PC-9 (cell line): ENCODE measurements at places on chromosomes 5 and 9. TPM values are rescaled to one million over a fixed set of nuclear protein-coding genes. Genes with fewer than 3 reads are reported as not detected.

DNA sequence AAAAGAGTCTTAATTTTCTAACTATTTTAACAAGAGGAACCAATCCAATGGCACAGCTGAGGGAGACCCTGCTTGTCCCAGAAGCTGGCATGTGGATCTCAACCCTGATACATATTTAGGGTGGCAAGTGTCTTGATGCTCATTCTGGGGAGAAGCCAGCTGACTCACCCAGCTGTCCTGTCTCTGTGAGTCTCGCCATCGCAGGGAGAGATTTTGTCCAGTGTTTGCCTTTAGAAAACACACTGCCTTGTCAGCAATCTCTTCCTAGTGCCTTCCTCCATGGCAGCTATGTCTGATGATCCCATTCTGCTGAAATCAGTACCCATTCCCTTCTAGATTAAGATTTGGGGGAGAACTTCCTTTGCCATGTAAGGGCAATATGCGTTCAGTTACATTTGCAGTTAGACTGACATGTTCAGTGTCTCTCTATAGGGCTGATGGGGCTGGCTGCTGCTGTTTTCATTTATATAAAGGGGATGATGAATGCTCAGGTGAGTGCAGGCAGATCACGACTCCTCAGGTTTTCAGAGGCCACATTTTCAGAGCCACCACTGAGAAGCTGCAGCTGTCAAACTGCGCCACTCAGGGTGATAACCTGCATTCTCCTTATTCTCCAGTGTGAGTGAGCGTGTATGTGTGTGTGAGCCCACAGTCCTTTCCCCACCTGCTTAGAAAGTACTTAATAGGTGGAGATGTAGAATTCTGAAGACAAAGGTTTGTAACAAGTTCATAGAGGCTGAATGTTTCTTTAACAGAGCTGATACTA is 217.0 kb downstream of the GAS1 start:
- H3K4me3 ChIP-seq: no peak overlapping the region
- H3K4me1 ChIP-seq: peaks cover 26% of the 10 kb centered on the region
- no peak for DNase-seq
- H3K36me3 ChIP-seq: no peaks in the 10 kb centered on the region
- no peak overlapping the region for H3K27ac ChIP-seq

- no peak for DNase-seq
- no peaks in the 10 kb centered on the region for H3K27me3 ChIP-seq
- no peak overlapping the region for H3K4me3 ChIP-seq
- H3K36me3 ChIP-seq: no peaks in the 10 kb centered on the region
- H3K4me1 ChIP-seq: no peaks in the 10 kb centered on the region
These were observed 96.8 kb upstream of the NREP start for GRCh38 chr5:111853748-111854147.

DNA sequence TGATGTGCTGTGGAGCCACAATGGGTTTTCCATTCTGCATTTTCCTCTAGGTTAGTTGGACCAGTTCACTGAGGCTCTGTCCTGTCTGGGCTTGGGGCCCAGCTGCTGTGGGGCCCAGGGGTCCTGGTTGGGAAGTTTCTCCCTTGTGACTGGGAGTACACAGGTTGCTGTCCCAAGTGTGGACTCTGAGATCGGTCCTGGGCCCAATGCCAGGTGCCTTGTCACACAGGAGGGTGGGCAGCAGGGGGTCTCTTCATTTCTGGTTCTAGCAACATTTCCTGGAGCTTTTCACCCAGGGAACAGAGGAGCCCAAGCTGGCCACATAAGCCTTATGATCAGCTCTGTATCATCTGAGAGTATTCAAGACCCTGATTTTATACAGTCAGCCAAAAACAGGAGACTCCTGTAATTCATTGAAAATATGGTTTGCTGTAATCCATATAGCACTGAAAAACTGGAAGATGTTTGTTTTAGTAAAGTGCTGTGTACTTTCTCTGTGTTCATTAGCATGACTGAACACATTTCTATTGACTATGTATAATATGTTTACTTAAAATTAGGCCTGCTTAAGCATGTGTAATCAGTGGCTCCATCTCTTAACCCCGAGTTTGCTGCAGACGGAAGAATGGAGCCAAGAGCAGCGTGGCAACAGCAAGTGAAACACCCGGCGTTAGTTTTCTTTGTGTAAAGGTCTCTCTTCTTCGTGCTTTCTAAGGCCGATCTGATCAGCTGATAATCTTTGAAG is 62.5 kb downstream of the MVB12B start:
- H3K27me3 ChIP-seq: no peaks in the 10 kb centered on the region
- no peak overlapping the region for H3K27ac ChIP-seq
- DNase-seq: no peak
- H3K4me1 ChIP-seq: no peaks in the 10 kb centered on the region
- H3K4me3 ChIP-seq: no peak overlapping the region
- H3K36me3 ChIP-seq: no peaks in the 10 kb centered on the region

DNA sequence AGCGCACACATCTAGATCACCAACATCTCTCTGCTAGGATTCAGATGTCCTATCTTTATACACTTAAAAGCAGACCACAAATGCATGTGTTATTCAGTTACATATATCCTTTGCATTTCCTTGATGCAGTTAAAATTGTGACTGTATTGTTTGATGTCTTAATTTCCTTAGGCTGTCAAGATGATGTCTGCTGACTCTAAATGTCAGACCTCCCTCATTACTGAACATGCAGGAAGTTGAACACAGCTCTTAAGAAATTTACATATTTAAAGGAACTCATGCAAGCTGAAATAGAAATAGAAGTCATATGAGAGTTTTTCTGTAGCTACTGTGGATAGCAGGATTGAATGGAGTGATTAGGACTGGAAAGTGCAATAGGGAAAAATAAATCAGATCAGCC is 336.5 kb upstream of the SEMA6A start:
- H3K27ac ChIP-seq: no peak overlapping the region
- H3K27me3 ChIP-seq: peaks cover 5% of the 10 kb centered on the region; the same call in 1 of the 2 replicates
- no peak overlapping the region for H3K4me3 ChIP-seq
- H3K4me1 ChIP-seq: no peaks in the 10 kb centered on the region
- H3K36me3 ChIP-seq: no peaks in the 10 kb centered on the region

- no peak for DNase-seq
- no peaks in the 10 kb centered on the region for H3K4me1 ChIP-seq
- H3K27me3 ChIP-seq: no peaks in the 10 kb centered on the region
- H3K36me3 ChIP-seq: no peaks in the 10 kb centered on the region
- no peak overlapping the region for H3K4me3 ChIP-seq
These were observed 73.0 kb upstream of the SNX2 start for GRCh38 chr5:122701640-122702523.

- no peaks in the 10 kb centered on the region for H3K27me3 ChIP-seq
- H3K27ac ChIP-seq: no peak overlapping the region
- H3K36me3 ChIP-seq: no peaks in the 10 kb centered on the region
- DNase-seq: no peak
- no peaks in the 10 kb centered on the region for H3K4me1 ChIP-seq
These were observed 121.8 kb downstream of the CAAP1 start for GRCh38 chr9:26770821-26771220.

DNA sequence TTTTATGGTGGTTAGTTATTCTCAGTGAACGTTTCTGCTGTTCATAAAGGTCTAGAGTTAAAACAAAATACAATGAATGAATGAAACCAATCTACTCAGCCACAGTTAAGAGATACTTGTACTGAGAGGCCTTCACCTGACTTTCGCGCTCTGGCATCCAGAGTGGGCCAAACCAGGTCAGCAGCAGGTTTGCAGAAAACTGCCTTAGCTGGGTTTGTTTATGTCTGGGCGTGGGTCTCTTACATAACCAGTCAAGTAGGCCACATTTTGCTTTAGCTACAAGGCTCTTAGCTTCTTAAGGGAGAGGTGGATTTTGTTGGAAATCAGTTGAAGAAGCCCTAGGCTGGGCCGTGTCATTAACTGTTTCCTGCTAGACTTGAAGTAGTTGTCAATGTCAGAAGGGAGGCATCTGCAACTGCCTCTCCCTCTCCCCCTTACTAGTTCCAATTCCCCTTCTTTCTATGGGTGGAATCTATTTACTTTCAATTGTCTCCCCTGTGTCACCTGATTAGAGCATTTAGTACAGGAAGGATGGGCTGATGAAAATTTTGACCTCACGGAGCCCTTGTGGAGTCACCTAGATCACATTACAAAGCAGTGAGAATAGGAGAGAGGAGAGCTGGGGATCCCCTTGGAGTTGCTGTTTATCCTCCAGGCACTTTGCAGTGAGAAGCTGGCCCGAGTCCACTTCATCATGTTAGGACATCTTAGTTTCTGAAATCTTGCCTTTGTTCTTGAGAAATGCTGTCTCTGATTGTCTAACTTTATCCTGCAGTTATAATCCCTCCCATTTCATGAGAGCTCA is 200.5 kb downstream of the ARHGEF28 start:
- peaks cover 57% of the 10 kb centered on the region for H3K4me1 ChIP-seq
- DNase-seq: peak; percentile 59
- H3K27me3 ChIP-seq: no peaks in the 10 kb centered on the region
- peak overlapping the region; percentile 52 for H3K27ac ChIP-seq

Gene NR5A1
- total RNA-seq: 0.13 and 0.15 TPM in 2 replicates

Gene OR1J2
- not detected in 2 replicates for total RNA-seq

Gene IL31RA
- total RNA-seq: 2.0 TPM in 2 replicates
